Fibroblast of upper back skin (primary cell): ENCODE measurements at places on chromosomes 4 and X.

DNA sequence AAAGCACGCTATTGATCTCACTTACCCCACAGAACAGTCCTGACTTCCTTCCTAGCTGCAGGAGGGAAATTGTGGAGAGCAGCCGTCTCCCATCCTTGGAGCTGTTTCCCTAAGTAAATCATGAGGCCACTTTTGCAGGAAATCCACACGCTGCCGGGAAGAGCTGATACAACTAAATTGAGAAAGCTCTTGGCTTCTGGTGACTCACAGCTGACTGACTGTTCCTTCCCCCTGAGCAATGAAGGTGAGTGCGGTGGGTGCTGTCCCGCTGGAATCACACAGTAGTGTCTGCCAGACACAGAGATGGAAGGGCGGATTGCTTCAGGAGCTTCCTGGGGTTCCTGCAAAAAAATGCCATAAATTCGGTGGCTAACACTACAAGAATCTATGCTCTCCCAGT is 268.9 kb downstream of the ASMT start:
- DNase-seq = peak; percentile 76

DNA sequence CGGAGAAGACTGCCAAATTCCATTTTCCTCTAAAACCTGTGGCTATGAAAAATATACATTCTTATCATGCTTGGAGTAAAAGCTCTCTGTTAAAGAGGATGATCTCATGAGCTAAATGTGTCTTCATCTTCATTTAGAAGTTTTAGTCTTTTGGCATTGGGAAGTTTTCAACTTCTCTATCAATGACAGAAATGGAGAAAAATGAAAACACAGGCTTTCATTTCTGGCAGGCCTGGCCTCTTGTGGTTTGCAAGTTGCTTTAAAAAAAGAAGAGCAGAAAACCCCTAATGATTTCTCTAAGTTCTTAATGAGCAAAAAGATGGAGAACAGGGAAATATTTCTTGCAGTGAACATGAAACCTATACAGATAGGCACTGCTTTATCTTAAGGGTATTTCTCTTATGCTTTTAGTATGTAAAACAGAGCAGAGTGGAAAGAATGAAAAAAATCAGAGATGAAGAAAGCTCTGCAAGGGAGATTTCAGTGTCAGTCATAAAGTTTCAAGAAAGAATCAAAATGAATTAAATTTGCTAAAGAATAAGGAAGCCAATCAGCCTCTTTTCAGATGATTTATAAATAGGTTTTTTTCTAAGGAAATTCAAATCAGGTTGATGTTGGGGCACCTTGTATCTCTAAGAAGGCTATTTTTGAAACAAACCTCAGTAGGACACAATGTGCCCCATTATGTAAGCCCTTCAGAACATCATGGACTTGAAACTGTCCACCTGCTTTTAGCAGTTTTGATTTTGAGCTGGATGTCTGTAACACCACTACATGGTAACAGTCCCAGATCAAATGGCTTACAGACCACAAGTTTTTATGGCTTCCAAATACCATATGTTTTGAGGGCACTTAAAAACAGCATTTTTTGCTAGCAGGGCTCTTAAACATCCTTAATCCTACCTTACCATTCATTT is 225.0 kb downstream of the GRIA3 start:
- peak; percentile 86 for DNase-seq

DNA sequence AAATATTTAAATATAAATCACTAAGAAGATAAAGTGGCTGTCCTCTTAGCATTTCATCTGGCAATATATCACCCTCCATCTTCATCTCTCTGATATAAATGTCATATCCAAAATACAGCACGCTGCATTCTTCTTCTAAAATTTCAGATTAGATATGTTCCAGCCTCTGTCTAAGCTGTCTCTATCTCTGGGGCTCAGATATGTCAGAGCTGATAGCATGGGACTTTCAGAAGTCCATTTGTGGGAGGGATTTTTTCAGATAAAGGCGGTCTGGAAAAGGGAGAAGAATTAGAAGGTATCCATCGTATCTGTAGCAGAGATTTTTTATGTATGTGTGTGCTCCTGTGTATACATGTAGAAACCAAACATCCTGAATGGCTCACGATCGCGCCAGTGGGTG is 25.0 kb upstream of the CD38 start:
- no peak for DNase-seq

DNA sequence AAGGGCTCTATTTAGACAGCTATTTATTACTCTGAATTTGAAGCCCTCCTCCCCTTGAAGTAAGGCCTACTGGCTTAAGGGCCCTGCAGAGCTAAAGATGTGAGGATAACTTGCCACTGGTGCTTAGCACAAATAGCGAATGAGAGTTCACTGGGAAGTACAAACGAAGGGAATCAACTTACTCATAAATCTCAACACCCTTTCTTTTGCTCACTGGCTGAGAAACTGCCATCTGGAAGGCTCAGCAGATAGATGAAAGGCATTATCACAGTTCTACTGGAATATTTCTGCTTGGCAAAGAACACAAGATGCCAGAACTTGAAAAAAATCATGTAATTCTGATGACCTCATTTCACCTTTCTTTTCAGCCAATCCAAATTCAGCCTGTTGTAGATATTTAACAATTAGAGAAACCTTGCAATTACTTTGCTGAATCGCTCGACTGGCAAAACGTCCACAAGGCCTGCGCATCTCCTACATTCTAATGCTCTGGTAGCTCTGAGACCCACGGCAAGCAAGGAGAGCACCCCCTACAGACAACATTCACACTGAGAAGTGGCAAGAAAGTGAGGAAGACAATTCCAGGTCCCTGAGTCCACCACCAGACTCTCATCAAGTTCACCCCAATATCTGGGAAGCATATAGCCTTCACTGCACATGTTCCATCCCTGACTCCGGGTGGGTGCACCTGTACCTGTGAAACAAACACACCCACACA is 27.5 kb downstream of the TSPAN5 start:
- no peak for DNase-seq

DNA sequence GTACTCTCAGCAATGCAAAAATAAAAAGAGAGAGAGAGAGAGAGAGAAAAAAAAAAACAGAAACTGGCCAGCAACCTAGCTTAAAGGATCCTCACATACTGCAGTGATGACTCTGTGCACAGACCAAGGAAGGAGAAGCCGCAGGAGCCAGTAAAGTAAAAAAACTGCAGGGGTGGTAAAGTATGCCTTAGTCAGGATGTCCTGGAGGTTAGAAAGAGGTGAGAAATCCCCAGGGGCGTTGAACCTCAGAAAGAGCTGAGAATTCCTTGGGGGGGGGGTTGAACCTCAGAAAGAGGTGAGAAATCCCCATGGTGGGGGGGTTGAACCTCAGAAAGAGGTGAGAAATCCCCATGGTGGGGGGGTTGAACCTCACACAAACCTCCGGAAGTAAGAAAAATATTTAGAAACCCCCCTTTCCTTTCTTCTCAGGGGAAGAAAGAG is 48.0 kb downstream of the MAGEA9 start:
- DNase-seq = peak; percentile 79

DNA sequence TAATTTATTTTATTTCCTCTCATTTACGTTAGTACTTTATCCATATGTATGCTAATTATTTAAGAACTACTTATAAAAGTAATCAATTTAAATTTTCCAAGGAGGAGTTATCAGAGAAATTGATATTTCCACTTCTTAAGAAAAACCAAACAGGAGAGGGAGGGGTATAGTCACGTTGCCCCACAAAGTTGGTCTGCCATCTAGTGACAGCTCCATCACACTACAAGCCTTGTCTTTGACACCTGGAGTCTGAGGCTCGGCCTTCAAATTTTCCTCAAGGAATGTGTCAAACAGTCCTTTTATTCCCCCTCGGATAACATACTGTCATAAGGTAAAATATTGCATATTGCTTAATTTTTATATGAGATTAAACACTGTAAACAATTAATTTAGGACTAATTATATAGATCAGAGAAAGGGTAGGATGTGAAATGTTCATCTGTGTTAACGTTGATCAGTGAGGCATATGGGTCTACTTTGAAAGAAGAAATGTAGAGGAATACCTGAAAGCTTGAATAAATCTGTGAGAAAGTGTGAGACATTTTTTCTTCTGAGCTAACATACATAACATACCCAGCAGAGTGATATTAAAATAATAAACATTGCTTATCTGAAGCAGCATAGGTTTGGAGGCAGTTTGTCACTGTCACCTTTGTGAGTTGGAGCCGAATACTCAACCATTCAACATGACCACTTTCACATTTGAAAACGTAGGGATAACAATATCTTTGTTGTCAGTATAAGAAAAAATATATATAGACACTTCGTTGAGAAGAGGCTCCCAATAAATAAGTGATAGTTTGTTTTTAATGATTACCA is 114.4 kb downstream of the GLRA3 start:
- peak; percentile 39 for DNase-seq

GRCh38 chrX:68829582-68830418 is 979 bp downstream of the EFNB1 start:
- DNase-seq = no peak

DNA sequence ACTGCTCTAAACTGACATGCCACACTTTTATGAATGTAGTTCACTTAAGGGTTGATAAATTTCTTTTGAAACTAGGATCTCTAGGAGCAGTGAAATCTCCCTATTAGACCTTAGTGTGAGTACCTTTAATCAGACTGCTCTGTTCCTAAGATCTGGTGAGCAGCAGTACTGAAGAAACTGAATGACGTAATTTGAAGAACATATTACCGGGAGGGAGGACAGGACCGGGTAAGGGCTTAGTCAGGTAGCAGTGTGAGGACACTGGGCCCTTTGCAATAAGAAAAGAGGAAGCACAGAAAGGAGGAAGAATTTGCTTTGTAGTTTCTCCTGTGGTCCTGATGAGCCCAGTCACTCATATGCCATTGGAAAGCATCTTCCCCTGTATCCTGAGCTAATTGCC is 255.2 kb downstream of the THOC2 start:
- DNase-seq = no peak

- DNase-seq = no peak
Observed at GRCh38 chrX:137549851-137550664, 15.9 kb upstream of the ZIC3 start.

DNA sequence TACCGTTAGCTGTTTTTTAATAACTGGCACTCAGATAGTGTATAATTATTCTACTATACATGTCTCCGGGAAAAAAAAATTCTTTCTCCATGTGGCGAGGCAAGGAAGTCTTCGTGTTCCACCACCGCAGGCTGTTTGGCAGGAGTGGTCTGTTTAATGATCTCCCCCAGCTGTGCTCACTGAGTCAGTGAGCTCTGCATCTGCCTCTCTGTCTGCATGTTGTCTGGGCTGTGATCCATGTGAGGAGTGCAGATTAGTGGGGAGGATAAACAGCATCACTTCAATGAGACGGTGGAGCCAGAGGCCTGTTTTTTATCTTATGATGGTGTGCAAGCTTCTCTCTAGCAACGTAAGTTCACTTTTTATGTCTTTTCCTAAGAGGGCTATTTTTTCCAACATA is 69.8 kb downstream of the RPS3A start:
- DNase-seq = peak; percentile 98

DNA sequence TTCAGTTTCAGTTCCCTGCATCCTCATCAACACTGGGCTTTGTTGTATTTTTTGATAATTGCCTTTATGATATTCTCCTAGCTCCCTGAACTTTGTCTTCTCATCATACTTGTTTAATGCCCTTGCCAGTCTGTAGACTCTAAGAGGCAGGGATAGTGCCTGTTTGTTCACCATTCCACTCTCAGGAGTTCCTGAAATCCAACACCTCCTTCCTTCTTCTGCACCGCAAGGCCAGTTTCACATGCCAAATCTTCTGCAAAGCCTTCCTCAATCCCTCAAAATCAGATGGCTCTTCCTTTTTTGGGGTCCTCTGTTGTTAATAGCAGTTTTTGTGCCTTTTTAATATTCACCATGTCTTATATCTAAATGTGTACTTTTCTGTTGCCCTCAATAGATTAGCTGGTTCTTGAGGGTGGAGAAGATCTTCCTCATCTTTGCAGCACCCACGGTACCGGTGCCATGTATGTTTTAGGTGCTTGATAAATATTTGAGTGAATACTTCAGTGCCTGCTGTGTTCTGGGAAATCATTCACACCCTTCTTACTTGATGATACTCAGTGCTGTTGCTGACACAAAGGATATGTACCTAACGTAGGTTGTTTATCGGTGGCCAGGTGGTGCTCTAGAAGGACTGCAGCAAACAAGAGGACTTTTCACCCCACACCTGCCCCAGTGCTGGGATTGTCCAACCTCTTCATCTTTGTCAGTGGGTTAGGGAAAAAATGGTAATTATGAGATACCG is 85.3 kb upstream of the LIMCH1 start:
- DNase-seq = no peak
